Hepatic stellate cell (primary cell): ENCODE measurements at places on chromosomes 1 and 21.

DNA sequence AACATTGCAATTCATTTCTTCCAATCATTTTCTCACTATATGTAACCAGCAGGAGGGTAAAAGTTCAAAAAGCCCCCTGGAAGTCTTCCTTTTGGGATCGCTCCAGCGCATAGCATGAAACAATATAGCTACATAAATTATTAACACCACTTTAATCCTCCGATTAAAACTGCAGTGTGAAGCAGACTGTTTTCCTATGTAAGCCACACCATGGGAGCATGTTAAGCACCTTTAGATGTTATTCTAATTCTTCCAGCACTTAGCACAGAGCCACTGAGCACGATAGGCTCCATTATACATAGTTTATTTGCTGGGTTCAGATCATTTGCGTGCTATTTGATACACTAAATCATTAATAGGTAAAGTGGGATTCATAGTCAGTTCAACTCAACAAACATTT is 18.4 kb upstream of the GADD45A start:
- no peak for DNase-seq

GRCh38 chr1:31761883-31762282 is 2.3 kb downstream of the ADGRB2 start:
- peak; percentile 60 for DNase-seq

- DNase-seq: no peak
Measured at GRCh38 chr1:229880271-229881170, 186.5 kb upstream of the GALNT2 start.

GRCh38 chr21:36966066-36966820 is at the start of gene HLCS:
HLCS (minus strand) TSS chr21:36966669; CDS start chr21:36966638, 31 bp downstream.
- DNase-seq: peak; percentile 80

DNA sequence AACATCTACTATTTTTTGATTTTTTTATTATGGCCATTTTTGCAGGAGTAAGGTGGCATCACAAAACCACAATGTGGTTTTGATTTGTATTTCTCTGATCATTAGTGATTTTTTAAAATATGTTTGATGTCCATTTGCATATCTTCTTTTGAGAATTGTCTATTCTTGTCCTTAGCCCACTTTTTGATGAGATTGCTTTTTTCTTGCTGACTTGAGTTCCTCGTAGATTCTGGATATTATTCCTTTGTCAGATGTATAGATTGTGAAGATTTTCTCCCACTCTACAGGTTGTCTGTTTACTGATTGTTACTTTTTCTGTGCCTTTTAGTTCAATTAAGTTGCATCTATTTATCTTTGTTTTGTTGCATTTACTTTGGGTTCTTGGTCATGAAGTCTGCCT is 375.7 kb downstream of the ST6GALNAC3 start:
- DNase-seq: no peak
